ENCODE measurements at places on chromosomes 12 and 14.

DNA sequence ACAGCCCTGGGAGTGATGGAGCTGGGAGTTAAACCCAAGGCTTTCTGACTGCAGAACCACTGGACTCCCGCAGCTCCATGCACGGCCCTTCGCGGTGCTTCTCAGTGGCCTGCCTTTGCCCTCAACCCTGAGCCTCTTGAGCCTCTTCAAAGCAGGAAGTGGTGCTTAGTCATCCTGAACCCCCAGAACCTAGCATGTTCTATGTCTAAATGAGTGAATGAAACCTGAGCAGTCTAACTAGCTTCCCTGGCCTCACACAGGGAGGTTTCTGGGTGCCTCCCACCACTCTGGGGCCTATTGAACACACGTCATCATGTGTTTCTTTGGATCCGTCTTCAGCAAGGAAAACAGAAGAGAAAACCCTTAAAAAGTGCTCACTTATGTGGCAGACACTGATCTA lies 117.9 kb upstream of the SFSWAP start:
- DNase-seq = peak; percentile 7

- DNase-seq = no peak
Observed at GRCh38 chr14:85695300-85695699, 165.4 kb downstream of the FLRT2 start.

DNA sequence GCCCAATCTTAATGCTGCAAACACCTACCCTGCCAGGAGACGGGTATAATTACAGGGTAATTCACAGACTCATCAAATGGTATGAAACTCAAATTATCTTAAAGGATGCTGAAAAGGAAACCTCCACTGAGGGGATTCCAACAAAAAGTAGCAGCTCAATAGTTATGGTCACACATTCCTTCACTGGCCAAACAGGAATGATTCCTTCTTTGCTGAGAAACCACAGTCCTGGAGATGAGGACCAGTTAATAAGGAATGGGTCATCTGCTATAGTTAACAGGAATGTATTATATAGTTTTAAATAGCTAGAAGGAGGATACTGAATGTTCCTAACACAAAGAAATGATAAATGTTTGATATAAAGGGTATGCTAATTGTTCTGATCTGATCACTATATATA lies 136.9 kb downstream of the STXBP6 start:
- no peak for DNase-seq

GRCh38 chr14:95502381-95502950 lies 14.0 kb downstream of the SYNE3 start:
- no peak for DNase-seq

- no peak for DNase-seq
Observed at GRCh38 chr12:98559666-98560065, 33.8 kb upstream of the SLC25A3 start.

GRCh38 chr12:42407306-42407705 lies 81.3 kb downstream of the PPHLN1 start:
- DNase-seq = no peak

GRCh38 chr14:75088153-75088552 lies 18.7 kb downstream of the ZC2HC1C start:
- no peak for DNase-seq

- no peak for DNase-seq
Observed at GRCh38 chr12:91622037-91622436, 439.4 kb upstream of the DCN start.

GRCh38 chr14:32473464-32473855 lies 144.4 kb downstream of the AKAP6 start:
- DNase-seq = no peak

Data from CD4-positive, alpha-beta T cell treated with Interleukin-21 for 1 hour (primary cell).